ENCODE measurements at places on chromosomes 1 and 21.
A peak's percentile ranks its signal among the peaks of the same experiment; 100 is the strongest.

DNA sequence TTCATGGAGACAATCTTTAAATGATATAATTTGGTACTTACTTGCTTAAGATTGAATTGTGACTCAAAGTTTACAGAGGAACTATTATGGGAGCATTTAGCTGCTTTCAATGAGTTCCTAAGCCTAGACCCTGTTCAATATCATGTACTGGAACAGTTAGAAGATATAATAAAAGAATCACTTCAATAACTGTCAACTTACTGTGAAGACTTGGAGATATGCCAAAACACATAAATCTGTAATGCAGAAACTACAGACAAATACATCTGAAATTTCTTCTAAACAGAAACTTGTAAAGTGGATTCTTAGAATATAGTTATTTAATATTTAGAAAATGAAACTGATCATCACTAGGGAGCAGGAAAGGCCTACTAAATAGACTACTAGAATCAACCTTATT, 259.3 kb downstream of the HLX start:
- no peak for DNase-seq

DNA sequence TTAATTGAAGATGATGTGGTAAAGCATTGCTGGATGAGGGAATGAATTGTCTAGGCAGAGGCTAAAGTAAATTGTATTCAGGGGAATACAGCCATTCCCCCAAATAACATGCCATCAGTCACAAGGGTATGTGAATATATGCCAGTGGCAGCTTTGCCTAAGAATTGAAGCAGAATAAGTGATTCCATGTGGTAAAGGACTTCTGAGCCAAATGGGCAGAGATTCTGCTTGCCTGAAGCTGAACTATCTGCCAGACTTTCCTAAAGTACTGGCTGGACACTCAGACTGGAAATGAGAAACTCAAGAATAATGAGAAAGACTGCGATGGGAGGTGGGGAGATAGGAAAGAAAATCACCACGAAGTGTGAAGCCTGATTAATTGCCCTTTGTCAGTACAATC, 2.4 kb downstream of the LIX1L start:
- DNase-seq: no peak

GRCh38 chr1:11887666-11888007, 28.9 kb upstream of the NPPB start:
- no peak for DNase-seq

DNA sequence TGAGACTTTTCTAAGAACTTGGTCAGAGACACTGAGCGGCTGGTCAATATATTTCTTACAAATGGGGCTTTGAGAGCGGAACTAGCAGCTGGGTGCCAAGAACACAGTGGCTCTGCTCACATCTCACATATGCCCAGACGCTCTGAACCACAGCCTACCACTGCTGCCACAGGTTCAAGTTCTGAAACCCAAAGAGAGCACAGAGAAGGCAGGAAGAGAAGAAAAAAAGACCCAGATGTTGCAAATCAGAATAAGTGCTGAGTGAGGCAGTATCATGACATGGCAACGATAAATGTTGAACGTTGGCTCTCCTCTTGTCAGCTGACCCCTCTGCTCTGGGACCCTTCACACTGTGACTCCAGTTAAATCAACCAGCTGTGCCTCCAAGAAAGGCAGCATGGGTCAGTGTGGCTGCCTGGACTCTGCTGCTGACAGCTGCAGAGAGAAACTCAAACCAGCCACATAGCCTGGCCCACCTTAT, 26.4 kb downstream of the HIVEP3 start:
- peak; percentile 20 for DNase-seq

DNA sequence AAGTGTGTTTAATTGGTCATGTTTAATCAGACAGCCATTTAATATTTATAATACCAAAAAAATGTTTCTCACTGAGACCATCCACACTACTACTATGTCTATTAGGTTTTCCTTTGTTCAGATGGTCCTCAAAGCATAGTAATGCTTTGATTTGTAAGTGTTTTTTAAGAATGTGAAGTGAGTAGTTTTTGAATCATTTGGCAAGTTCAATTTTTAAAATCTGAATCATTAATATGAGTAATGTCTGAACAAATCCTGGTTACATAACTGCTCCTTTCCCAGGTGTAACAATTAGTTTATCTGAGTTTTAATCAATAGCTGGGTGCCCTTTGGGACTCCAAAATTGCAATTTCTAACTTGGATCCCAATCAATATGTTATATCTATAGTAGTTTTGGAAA, 23.5 kb upstream of the RPL5 start:
- no peak for DNase-seq

- no peak for DNase-seq
Observed at GRCh38 chr1:118100686-118101514, 84.1 kb downstream of the SPAG17 start.

- no peak for DNase-seq
Observed at GRCh38 chr21:44337449-44337848, 1.7 kb downstream of the CFAP410 start.

- DNase-seq: no peak
Observed at GRCh38 chr1:28893403-28894102, 20.8 kb upstream of the EPB41 start.
